NCI-H1092 (cell line): ENCODE measurements at places on chromosomes 5 and 9.

GRCh38 chr9:37859043-37859442 lies 44.9 kb downstream of the SLC25A51 start:
- DNase-seq: no peak

DNA sequence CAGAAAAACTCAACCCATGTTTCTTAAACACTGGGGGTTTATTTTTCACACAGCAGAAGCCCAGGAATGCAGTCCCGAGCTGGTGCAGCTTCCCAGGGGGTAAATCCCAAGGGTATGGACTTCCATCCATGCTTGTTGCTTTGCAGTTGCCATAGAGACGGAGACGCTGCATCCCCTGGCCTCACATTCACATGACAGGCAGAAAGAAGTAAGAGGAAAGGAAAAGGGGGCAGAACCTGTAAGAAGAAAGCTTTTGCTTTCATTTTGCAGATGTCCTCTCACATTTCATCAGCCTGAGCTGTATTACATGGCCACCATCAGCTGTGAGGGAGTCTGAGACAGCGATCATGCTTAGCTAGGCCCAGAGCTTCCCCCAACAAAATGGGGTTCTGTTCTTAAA lies 321.0 kb downstream of the AGTPBP1 start:
- no peak for DNase-seq

DNA sequence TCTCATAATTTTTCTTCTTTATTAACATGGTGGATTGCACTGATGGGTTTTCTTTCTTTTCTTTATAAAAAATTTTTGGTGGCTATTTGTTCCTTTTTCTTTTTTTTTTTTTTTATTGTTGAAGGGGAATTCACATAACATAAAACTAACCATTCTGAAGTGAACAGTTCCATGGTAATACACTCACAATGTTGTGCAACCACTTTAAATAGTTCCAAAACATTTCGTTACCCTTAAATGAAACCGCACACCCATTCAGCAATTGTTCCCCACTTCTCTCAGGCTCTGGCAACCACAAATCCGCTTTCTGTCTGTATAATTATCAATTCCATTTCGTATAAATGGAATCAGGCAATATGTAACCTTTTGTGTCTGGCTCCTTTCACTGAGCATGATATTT lies 11.7 kb upstream of the SETX start:
- no peak for DNase-seq

DNA sequence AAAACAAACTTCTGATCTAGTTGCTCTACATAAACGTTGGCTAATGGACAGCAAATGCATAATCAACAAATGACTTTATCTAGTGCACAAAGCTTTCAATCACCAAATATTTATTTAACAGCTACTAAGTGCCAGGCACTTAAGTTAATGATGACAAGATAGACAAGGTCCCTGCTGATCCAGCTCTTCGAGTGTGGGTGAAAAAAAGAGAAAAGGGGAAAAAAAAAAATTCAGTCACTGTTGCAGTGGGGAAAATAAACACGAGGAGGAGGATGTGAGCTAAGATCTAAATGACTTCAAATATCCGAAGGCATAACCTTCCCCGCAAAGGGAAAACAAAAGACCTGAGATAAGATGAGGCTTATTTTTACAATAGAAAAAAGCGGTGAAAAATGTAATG lies 9.6 kb downstream of the PSIP1 start:
- DNase-seq: no peak

- no peak for DNase-seq
Observed at GRCh38 chr5:133704411-133704810, 92.1 kb upstream of the FSTL4 start.

DNA sequence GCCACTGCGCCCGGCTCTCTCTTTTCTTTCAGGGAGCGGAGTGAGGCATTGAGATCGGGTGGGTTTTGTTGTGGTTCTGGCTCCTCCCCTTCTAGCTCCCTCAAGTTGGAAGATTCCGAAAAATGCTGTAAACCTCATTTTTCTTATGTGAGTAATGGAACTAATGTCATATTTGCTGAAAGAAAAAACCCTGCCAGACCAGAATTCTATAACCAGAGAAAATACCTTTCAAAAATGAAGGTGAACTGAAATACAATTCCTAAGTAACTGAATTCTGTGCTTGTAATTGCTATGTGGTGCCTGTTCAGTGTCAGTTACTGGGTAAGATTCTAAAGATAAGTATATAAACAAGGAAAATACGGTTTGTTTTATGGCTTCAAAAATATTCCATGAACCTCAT lies 30.9 kb upstream of the CDK20 start:
- no peak for DNase-seq

- no peak for DNase-seq
Observed at GRCh38 chr5:167643631-167644280, 647.7 kb upstream of the WWC1 start.

GRCh38 chr5:180873615-180874520 lies 12.8 kb upstream of the ZFP62 start:
- DNase-seq: no peak

DNA sequence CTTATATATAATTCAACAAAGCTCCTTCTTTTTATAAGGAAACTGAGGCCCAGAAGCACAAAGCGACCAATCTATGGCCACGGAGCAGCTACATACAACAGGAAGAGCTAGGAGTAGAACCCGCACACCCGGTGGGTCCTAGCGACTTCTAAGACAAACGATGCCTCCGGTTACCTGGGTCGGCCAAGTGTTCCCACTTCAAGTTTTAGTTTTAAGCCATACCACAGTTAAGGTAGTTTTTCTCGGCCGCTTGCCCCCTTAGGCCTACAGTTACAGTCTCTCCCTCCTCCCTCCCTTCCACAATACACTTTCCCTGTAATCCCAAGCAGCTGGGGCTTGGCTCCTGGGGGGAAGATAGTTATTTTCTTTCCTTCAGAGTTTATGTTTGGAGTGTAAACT lies 533 bp downstream of the SREK1IP1 start:
- DNase-seq: no peak

- no peak for DNase-seq
Observed at GRCh38 chr9:80072451-80072850, 500.7 kb downstream of the TLE4 start.

DNA sequence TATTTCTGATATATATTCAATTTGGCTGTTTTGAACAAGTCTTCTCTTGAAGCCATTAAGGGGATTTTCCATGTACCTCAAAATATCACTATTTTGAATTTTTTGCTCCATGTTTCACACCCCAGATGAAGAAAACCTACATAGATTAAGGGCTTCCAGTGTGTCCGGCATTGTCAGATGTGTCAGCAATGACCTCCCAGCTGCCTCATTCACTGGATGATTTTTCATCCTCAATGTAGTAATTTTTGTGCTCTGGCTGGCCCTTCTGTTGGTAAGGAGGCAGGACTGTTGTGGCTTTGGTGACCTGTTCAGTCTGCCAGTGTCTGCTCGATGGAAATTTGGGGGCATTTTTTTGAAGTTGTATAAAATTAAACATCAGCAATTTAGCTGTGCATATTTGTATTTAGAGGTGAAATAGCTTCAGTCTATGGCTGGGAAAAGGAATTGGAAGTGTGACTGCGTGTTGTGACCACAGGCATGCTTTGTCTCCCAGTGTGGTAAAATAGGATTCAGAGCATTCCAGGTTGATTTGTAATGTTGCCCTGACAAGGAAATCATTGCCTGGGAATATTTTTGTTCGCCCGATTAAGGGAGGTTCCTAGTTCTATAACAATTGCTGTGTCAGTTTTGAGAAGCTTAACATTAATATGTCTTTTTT lies 312.4 kb downstream of the ARHGEF28 start:
- DNase-seq: no peak

- DNase-seq: no peak
Observed at GRCh38 chr9:134922932-134923240, 5.2 kb upstream of the FCN1 start.

- no peak for DNase-seq
Observed at GRCh38 chr9:98364086-98364485, 108.6 kb upstream of the TBC1D2 start.

DNA sequence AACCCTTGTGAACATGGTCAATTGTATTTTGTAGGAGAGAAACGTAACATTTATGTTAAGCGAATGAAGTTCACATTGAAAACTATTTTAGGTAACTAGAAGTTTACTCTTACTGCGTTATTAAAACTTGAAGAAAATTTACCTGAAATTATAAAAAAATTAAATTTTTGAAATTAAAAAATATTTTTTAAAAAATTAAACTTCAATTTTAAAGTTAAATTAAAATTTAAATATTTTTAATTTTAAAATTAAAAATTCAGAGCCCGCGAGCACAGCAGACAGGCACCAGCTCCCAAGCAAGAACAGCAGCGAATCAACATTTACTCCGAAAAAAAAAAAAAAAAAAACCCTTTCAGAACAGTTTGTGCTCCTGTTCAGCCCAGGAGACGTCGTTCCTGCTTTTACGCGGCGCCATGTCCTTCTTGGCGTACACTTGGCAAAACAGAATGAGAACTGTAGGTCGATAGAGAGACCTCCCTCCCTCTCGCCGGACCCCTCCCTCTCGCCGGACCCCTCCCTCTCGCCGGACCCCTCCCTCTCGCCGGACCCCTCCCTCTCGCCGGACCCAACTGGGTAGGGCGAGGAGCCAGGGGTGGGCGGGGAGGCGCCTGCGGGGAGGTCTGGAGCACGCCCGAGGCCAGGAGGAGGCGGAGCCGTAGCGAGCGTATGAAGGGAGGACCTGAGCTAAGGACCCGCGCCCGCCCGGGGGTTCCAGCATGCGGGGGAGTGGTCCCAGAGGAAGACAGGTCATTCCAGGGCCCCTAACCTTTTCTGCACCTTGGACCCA lies 235.8 kb downstream of the ROR2 start:
- peak; percentile 48 for DNase-seq

GRCh38 chr9:92600462-92601261 lies 64.9 kb upstream of the ECM2 start:
- no peak for DNase-seq

DNA sequence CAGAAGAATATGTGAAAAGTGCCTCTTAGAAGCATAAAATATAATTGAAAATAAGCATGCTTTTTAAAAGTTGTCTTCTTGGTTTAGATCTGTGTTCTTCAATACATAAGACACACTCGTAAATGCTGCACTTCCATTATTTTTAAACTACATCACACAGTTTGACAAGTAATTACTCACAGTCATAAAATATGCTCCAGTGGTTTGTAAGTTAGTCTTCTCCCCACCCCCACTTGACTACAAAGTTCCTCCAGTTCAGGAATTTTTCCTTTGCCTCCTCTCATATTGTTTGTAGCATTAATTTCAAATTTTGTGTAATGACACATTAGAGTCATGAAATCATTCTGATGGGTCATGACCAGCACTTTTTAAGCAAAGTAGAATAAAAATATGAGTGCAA lies 60.3 kb upstream of the PTGER4 start:
- DNase-seq: no peak

DNA sequence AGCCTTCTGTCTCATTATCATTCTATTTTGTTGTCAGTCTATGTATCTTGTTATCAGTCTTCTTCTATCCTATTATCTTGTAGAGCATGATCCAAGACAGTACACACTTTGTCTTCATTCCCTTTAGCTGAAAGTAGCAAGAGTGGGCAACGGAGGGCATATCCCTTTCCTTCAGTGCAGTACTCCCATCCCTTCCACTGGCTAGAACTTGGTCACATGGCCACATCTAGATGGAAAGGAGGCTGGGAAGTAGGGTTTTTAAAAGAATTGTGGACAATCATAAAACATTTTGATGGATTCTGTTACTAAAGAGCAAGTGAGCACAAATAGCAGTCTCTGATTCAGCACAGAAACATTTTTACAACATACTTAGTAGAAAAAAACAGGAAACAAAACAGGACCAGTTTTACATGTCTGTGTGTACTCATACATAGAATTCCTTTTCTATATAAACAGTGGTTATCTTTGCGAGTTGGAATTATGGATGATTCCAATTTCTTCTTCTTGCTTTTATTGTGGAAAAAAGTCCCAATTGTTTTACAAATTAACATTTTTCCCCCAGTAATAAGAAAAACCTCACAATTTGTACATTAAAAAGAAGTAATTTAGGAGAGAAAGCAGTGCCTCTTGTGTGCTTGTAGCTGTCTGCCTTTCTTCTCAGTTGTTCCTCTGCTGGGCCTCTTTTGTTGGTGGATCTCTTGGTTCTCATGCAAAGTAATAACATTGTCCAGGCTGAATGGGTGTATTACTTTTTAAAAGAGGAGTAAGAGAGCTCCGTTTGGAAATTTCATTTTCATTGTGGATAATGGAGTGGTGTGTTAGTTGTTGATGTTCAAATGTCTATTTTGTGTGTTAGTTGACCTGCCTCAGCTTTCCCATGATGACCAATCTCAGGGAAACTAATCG lies 410.9 kb upstream of the TRPC7 start:
- DNase-seq: no peak

DNA sequence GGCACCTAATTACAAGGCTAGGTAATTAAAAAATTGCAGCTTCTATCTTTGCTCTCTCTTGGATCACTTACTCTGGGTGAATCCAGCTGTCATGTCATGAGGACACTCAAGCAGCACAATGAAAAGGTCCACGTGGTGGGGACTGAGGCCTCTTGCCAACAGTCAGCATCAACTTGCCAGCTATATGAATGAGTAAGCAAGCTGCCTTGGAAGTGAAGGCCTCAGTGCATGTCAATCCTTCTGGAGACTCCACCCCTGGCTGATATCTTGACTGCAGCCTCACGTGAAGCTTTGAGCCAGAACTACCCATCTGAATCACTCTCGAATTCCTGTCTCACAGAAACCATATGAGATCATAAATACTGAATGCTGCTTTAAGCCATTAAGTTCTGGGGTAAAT lies 140.5 kb downstream of the SNX18 start:
- DNase-seq: no peak

DNA sequence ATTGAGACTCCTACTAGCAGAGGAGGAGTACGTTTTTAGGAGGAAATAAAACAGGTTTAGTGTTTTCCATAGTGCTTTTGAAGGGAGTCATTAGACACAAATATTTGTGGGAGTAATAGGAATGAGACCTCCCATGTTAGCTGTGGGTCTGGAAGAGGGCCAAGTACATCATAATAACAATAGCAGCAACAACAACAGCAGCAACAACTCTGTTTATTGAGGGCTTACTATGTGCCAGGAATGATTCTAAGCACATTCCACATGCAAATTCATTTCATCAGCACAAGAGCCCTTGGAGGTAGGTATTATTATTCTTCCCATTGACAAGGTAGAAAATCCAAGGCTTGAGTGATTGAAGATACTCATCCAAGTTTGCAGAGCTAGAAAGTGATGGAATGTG lies 384.2 kb upstream of the RPS23 start:
- DNase-seq: no peak

DNA sequence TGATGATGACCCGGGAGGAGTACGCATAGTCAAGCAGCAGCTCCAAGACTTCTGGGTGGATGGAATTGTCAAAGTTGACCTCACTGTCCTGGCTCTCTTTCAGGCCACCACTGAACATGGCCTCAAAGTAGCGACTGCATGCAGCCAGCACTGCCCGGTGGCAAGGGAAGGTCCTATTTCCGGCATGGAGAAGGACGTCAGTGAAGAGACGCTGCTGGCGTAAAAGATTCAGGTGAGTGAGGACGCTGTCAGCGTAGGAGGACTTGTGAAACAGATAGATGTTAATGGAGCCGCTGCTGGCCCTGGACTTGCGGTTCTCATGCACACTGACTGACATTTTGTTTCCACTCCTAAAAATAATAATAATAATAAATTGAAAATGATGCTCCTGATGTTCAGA lies 4.4 kb downstream of the ENC1 start:
- no peak for DNase-seq
